ENCODE measurements at places on chromosomes 6 and 20.

- DNase-seq, result no peak
Observed at GRCh38 chr6:169971081-169971861, 219.8 kb downstream of the ERMARD start.

DNA sequence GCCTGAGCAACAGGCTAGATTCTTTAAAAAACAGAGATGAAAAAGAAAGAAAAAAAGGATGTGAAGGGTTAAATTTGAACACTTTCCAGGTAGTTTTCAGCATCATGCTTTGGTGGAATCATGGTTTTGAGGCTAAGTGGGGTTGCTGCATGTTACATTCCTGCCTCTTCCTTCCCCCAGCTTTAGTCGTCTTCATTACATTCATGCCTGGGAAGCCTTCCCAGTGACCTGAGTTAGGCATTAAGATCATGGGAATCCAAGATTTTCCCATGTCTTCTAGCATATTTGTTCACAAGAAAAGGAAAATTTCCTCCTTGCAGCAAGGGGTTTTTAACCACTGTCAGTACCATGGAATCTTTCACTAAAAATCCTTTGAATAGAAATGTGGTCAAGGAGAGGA lies 12.0 kb downstream of the TPX2 start:
- DNase-seq, result no peak

DNA sequence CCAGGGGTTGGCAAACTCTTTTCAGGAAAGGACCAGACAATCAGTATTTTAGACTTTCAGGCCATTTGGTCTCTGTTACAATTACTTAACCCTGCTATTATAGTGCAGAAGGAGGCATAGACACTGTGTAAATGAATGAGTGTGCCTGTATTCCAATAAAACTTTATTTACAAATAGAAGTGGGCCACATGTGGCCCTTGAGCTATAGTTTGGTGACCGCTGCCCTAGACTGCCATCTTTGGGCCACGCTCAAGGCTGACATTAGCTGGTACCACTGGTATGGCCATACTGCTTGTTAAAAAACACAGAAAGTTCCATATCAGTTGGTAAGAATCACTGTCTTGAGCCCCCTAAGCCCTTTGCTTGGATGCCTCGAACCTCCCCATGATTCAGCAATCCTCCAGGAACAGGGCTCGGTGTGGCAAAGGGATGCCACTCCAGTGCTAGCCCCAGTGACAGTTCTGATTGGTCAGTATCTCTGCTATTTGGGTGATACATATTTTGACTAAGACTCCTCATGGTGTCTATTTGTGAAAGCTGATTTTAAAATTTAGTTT lies 23.3 kb upstream of the SNRNP48 start:
- DNase-seq, result no peak

DNA sequence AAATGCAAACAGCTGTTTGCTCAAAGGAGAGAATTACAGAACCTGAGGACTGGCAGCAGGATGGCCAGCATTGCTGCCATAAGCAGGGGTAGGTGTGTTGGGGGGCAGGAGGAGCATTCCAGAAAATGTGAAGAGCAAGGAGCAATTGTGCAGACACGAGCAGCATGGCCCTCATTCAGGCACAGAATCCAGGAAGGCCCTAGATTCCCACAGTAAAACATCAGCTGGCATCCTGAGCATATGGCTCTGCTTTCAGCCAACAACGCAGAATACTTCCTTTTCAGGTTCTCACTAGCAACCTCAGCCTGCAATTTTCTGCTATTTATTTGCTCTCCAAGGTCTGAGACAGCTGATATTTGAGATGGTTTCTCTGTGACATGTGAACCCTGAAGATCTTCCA lies 243.4 kb upstream of the POU3F2 start:
- no peak for DNase-seq

GRCh38 chr6:145609521-145609920 lies 125.8 kb downstream of the EPM2A start:
- DNase-seq, result no peak

- DNase-seq, result no peak
Observed at GRCh38 chr20:30487947-30488926, 769.2 kb upstream of the DEFB115 start.

Data from SIG-M5 (cell line).